Amygdala (tissue), 56 donors: ENCODE measurements at places on chromosomes 2 and 18.

GRCh38 chr2:170177950-170178781 lies at the start of gene MYO3B:
Gene MYO3B, plus strand, starts transcription at chr2:170178147. Its CDS starts 141 bp downstream, at chr2:170178288.
- no peak for DNase-seq

- DNase-seq, result no peak
Observed at GRCh38 chr18:70332694-70333093, 43.8 kb downstream of the SOCS6 start.

DNA sequence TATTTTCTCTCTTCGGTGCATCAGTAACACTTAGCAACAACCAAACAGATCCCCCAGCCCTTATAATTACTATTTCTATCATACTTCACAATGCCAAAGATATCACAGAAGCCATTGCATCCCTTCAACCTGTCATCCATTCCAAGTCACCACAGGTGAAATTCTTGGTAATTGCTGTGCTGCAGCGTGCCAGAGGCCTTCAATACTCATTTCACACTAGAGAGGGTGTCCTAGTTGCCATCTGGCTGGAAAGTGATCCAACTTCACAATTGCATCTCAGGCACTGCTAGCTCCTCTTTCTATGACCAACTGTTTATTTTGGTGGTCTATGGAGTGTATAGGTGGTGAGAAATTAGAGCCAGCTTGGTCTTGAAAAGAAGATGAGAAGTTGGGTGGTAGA lies 131.2 kb downstream of the NUP35 start:
- DNase-seq, result no peak

GRCh38 chr2:73939419-73939818 lies 12.7 kb downstream of the DGUOK start:
- DNase-seq, result no peak

DNA sequence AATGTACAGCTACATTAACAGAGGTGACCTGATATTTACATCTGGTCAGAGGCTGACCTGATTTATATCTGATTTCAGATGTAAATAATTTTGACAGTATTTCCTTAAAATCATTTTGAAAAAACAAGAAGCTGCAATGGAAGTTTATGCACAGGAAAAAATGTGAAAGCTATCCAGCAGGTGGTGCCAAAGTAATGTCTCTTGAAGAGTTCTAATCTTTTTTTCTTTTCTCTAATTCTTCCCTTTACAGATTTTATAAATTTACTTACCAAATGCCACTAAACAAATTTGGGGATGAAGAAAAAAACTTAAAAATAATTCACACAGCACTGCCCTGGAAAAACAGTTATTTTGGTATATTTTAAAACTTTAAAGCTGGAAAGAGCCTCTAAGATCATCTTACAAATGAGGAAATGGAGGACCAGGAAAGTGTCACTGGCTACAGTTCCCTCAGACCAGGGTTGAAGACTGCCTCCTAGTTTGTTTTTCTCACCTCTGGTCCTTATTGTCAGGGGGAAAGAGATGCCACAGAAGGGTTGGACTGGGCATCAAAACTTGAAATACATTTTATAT lies 16.4 kb upstream of the FBLN7 start:
- DNase-seq, result no peak
